Nucleus accumbens (tissue), 56 donors: ENCODE measurements at places on chromosomes 12 and 14.
A peak's percentile ranks its signal among the peaks of the same experiment; 100 is the strongest.

GRCh38 chr12:118685983-118686607, 295.2 kb upstream of the SRRM4 start:
- no peak for DNase-seq

DNA sequence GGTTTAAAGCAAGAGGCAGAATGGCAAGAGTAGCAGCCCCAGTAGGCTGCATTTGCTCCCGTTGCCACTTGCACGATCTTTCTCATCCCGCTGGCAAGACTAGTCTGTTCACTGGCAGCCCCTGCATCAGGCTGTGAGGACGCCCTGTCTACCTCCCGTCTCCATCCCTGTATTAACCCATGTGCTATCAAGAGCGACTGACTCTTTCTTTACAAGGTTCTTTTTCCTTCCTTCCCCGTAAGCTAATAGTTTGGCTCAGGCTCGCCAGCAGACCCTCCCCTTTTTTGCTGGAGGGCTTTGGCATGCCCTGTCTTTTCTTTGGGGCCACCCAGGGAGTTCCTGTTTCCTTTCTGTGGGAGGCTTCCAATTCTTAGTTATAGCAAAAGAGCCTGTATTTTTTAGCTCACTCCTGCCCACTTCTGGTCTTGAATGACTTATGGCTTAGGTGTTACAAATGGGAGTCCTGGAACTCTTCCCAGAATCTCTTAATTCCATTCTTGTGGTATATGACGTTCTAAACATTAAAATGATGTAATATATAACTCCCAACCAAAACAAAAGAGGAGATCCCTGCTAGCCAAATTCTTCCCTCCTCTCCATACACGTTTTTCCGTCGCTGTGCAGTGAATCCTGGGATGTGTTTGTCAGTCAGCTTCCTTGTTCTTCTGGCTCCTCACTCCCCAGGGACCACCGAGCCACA, 149.0 kb downstream of the PRKCH start:
- DNase-seq, result no peak

DNA sequence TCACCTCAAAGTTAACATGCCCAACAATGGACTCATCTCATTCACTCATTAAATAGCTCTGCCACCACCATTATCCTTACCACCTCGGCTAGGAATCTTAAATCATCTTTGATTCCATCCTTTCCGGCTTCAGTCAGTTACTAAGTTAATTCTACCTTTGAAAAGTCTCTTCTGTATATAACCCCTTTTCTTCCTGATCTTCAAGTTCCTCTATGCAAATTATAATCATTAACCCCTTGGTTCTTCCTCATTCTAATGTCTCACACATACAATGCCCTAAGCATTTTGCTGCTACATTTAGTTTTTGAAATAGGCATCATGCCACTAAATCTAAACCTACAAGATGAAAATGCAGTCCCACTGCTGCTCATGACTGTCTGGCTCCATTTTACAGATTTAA, 51.6 kb downstream of the ATP2B1 start:
- no peak for DNase-seq

- no peak for DNase-seq
Measured at GRCh38 chr14:53564870-53565269, 391.8 kb downstream of the BMP4 start.

DNA sequence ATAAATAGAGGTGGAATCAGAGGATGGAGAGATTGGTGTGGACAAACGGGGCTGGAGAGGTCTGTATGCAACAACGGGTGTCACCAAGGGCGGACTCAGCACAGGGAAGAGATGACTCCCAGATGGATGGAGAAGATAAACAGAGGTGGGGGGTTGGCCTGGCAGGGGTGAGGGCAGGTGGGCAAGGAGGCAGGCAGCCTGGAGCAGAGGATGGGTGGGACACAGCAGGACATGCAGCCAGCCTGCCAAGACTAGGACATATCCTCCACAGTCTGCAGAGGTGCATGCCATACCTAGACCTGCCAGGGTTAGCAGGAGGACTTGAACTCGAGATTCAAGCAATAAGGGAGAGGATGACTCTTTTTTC, 56.2 kb downstream of the TTC7B start:
- DNase-seq, result no peak

- DNase-seq, result no peak
Measured at GRCh38 chr12:113002155-113002554, 23.8 kb downstream of the OAS2 start.

GRCh38 chr12:623865-624372, 39.3 kb downstream of the NINJ2 start:
- no peak for DNase-seq

GRCh38 chr14:75141062-75141461, 14.2 kb upstream of the NEK9 start:
- DNase-seq, result no peak

DNA sequence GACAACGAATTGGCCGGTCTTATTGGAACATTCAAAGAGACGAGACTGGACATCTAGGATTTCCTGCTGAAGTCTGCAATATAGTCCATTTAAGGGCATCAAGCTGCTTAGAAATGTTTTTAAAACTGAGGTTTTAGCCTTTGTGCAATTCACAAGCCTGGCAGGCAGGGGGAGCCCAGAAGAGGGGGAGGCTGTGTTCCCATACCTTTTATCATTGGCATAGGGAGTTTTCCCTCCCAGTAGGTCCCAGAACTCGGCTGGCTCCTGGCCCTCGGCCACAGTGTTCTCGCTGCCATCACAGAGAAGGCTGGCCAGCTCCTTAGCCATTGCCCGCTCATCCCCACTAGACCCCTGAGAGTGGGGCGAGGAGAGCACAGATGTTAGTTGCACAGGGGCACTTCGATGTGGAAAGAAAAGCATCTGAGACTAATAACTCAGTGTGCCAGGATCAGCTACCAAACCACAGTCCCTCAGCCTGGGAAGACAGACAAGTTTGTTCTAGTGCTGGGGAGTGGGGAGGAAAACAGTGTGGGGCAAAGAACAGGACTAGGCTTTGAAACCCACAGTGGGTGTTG, 15.1 kb downstream of the AVIL start:
- peak; percentile 22 for DNase-seq

- no peak for DNase-seq
Measured at GRCh38 chr12:59041241-59042121, 121.2 kb upstream of the LRIG3 start.

DNA sequence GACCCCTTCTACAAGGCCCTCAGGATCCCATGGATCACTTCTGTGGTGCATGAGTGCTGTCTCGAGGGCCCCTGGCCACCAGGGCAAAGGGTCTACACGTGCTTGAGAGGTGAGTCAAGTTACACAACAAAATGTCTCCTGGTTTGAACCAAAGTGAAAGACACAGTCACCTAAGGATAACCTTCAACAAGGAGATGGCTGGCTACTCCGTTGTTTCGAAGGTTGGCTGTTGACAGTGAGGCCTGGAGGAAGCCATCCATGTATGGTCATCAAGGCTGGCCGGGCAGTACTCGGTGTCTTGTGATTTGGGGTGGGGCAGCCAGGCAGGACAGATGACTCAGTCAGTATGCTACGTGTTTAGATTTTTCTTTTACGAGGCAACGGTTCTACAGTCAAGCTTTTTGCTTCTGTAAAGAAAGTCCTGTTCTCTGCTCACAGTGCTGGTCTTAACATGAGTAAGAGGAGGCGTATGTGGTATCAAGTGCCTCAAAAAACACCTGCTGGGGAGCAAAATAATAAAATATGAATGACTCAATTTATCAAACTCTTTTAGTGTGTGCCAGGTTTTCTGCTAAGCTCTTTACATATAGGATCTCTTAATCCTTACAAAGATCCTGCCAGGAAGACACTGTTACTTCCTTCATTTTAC, 18.0 kb upstream of the NT5DC3 start:
- no peak for DNase-seq

- no peak for DNase-seq
Measured at GRCh38 chr12:49264873-49265792, at the start of gene TUBA1C. TUBA1C (plus strand) TSS chr12:49265082; CDS start chr12:49265182, 100 bp downstream.

- no peak for DNase-seq
Measured at GRCh38 chr12:12986775-12987331, 13.2 kb downstream of the HEBP1 start.

GRCh38 chr12:121297435-121297991, 1.0 kb upstream of the CAMKK2 start:
- DNase-seq, result no peak

DNA sequence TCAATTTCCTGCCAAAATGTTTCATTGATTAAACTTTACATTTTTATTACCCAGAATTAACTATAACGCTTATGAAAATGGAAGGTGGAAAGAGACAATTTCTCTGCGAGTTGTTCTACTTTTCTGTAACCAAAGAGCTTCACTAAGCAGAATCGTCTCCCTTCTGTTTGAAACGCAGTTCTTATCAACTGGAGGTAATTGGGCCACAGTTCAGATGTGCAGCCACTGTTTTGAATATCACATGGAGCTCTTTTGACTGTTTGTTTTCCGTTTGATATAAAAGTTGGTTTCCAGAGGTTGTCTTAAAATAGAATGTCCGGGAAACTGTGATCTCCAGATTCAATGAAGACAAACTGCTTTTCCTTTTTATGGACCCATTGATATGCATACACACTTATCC, 183.3 kb upstream of the SEL1L start:
- no peak for DNase-seq

DNA sequence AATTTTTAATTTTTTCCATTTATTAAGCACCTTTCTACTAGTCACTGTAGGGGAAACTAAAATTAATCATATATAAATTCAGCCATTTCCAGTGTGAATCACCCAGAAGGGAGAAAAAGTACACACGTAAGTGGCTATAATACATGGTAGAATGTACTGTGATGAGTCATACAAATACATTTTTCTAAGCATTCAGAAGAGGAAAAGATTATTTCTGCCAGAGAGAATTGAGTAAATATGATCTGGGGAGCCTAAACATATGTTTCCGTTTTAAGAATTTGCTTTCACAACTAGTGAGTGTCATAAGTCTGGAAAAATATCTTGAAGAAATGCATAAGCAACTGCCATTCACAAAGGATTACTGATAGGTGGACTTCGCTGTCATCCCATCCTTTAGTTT, 102.8 kb downstream of the TGFB3 start:
- no peak for DNase-seq

DNA sequence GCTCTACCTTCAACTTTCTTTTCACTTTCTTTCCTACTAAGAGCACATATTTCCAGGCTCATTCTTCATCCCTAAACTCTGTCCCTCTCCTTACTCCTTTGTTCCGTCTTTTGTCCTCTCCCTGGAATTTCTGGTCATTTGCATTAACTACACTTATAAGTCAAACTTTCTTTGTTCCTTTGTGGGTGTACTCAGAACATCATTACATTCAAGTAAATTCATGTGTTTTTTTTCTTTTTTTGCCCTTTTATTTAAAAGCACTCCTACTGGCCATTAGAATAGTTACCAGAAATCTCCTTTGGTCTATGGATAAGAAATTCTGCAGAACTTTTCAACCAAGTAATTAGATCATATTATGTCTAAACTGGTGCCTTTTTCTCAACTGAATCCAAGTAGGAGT, 802.6 kb downstream of the DIO2 start:
- DNase-seq, result no peak

GRCh38 chr12:123621101-123621500, 12.4 kb downstream of the EIF2B1 start:
- DNase-seq, result no peak

DNA sequence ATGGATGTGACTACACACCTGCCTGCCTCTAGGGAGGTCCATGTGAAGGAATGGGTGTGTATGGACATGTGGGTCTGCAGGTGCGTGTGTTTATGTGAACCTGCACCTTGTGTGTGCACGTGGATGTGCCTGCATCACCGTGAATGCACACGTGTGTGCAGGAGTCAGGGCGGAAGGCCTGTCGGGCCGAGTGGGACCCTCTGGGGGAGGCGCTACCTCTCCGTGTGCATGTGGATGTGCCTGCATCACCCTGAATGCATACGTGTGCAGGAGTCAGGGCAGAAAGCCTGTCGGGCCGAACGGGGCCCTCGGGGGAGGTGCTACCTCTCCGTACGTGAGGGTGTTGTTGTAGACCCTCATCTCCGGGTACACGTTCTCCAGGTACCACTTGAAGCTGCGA, 56.5 kb downstream of the NOC4L start:
- no peak for DNase-seq

GRCh38 chr12:64877363-64878004, 53.0 kb downstream of the TBC1D30 start:
- DNase-seq, result no peak

GRCh38 chr12:12661086-12661856, 34.7 kb downstream of the GPR19 start:
- no peak for DNase-seq

- DNase-seq, result no peak
Measured at GRCh38 chr12:52499806-52500560, 6.9 kb upstream of the KRT6A start.

GRCh38 chr12:95742586-95742985, 48.0 kb downstream of the NTN4 start:
- DNase-seq, result peak; percentile 9

DNA sequence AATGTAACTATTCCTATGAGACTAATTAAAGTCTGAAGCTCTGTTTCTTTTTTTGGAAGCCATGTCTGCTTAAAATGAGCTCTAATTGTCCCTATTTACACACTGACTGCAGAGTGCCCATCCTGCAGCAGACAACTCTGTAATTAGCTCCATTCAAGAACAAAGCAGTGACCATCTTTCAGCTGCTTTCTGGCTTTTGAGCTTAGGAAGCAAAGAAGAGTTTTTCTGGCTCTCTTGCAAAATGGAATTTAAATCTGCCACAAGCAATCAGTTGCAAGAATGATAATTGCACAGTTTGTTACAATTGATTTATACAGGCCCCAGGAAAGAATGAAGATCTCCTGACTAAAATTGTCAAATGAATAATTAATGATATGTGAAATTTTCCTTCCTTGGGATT, 83.4 kb downstream of the GAS2L3 start:
- DNase-seq, result no peak
